ENCODE measurements at places on chromosomes 4 and X. TPM values are rescaled to one million over a fixed set of nuclear protein-coding genes. Genes with fewer than 3 reads are reported as not detected.

GRCh38 chr4:1727117-1728031, 6.1 kb downstream of the TACC3 start:
- DNase-seq: peak; percentile 68

GRCh38 chr4:67393699-67394281, 151.5 kb downstream of the CENPC start:
- peak; percentile 43 for DNase-seq

The OCIAD1 gene
- 139 TPM for total RNA-seq

DNA sequence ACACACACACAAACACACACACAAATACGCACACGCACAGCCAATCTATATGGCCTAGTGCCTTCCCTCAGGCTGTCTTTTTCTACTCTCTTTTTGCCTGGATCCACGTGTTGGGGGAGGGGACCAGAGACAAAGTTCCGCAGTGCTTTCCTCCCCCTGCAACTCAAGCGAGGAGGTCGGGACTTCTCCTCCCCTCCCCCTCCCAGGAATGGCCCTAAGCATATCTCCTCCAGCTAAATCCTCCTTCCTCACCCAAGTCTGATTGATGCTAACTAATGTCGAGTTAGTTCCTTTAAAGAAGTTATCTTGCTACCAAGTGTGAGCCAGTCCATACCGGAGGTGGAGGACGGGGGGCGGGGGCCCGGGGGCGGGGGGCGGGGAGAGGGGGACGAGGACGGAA, 141.2 kb upstream of the ZIC3 start:
- DNase-seq: no peak

DNA sequence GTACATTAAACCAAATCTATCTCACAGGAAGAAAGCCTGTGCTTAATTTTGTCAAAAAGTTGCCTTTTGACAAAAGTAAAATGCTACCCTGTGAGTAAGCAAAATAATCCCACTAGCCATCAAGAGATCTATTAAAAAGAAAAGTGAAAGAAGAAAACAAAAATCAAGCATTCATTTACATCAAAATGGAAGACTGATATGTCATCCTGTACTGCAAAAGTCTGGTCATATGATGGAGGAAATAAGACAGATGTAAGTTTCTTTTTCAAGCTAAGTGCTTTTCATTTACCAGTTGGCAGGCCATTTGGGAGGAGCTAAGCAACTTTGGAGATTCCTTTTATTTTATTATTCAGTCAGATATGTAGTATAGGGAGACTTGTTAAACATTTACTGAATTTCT, 387.4 kb downstream of the SPOCK3 start:
- no peak for DNase-seq

DNA sequence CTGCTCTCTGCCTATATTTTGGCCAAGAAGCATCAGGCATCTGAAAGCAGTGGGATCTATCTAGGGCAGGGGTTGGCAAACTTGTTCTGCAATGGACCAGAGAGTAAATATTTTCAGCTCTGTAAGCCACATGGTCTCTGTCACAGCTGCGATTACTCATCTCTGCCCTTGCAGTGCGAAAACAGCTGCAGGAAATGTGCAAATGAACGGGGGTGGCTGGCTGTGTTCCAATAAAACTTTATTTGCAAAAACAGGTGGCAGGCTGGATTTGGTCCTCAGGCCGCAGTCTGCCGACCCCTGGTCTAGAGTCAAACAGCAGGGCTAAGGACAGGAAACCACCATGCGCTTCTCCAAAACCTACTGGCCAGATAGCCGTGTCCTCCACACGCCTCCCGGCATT, 48.6 kb downstream of the ACOX3 start:
- peak; percentile 73 for DNase-seq

The ENPEP gene
- 9.0 TPM for total RNA-seq

DNA sequence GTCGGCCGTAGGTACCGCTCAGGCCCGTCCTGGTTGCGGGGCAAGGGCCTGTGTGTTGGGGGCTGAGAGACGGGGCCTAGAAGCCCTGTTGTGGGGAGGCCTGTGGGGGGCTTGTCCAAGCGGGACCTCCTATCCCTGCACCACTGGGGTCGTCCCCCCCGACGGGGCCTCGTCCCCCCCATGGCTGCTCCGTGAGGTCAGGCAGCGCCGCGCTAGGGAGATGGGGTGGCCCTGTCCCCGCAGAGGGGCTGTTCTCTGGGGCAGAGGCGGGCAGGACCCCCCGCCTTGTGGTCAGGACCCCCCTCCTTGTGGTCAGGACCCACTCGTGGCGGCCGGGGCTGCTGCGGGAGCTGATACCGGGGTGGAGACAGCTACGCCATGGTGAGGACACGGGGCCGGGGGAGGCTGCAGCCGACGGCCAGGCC, 12.1 kb upstream of the GTPBP6 start:
- no peak for DNase-seq

DNA sequence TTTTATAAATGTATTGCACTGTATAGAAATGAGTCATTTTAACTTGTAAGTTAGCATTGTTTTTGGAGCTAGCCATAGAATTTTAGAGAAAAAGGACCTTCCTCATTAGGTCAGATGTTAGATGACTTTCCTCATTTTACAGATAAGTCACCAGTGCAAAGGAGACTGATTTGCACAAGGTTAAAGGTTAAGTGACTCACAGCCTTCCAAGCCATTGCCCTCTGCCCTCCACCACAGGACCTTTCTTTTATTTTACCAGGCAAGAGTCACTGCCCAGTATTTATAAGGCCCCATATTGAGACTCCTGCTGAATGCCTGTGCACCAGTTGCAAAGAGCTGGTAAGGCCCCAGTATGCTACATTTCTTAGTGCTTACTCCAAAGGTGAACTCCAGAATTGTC, 4.2 kb upstream of the ABCG2 start:
- no peak for DNase-seq

DNA sequence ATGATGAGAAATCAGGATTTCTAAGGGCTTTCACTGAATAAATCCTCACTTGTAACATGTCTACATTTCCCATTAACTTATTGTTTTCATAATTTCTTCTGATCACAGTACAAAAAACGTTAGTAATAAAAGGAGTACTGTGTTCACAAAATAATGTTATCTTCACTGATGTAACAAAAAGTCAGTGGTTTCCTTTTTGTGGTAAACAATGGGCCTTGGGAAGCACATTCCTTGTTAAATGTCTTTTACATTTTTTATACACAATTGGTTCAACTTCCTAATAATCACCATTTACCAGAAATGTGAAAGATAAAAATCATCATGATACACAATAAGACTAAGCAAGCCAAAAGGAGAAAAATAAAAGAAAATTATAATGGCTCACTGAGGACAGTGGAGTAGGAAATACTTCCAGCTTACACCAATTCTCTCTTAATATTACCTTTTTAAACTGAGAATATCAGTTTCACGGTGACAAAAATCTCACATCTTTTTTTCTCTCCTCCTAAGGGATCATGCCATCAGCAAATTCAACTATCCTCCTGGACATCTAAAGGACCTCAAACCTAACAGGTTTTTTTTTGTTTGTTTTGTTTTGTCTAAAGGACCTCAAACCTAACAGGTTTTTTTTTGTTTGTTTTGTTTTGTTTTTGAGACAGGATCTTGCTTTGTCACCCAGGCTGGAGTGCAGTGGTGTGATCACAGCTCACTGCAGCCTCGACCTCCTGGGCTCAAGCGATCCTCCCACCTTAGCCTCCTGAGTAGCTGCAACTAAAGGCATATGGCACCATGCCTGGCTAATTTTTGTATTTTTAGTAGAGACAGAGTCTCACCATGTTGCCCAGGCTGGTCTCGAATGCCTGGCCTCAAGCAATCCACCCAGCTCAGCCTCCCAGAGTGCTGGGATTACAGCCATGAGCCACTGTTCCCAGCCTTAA, 57.3 kb downstream of the FRYL start:
- DNase-seq: no peak

DNA sequence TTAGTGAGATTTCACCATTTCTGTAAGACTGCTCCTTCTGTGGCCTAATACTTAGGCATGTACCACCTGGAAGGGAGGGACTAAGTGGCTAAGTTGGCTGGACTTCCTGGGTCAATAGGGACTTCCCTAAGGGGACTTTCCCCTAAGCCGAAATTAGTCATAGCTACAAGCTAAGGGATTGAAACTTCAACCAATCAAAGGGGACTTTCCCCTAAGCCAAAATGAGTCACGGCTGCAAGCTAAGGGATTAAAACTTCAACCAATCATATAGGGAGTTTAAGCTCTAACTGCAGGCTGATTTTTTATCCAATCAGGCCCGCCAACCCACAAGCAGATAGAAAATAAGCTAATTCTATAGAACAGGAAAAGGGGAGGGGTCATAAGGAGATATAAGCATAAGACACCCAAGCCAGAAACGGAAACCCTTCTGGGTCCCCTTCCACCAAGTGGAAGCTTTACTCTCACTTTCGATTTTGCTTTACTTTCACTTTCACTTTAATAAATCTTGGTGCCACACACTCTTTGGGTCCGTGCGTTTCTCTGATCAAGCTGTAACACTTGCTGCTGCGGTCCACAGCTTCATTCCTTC, 382.8 kb downstream of the KLHL4 start:
- no peak for DNase-seq

GRCh38 chr4:163781726-163782125, 287.2 kb downstream of the TMA16 start:
- no peak for DNase-seq

- DNase-seq: no peak
Observed at GRCh38 chr4:183550345-183551093, 45.7 kb downstream of the ING2 start.

- no peak for DNase-seq
Observed at GRCh38 chr4:99811850-99812249, 4.8 kb upstream of the DAPP1 start.

The TLR2 gene
- total RNA-seq: 40.9 TPM

GRCh38 chr4:61521451-61521850, 321.3 kb downstream of the ADGRL3 start:
- DNase-seq: no peak

DNA sequence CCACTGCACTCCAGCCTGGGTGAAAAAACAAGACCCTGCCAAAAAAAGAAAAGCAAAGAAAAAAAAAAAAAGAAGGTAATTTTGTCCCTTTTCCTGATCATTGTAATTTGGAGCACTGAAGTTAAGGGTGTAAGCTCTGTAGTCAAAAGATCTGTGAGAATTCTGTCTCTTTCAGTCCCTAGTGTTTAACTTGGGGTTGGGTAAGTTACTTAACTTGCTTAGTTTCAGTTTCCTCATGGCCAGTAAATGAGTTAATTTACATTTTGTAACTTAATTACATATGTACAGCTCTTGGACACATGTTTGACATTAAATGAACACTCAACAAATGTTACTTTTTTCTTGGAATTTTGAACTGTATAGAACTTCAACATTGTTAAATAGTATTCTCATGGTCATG, 10.9 kb upstream of the UBE2K start:
- no peak for DNase-seq

GRCh38 chr4:155900381-155900780, 3.1 kb upstream of the TDO2 start:
- no peak for DNase-seq

The NLGN3 gene
- 27.2 TPM for total RNA-seq

DNA sequence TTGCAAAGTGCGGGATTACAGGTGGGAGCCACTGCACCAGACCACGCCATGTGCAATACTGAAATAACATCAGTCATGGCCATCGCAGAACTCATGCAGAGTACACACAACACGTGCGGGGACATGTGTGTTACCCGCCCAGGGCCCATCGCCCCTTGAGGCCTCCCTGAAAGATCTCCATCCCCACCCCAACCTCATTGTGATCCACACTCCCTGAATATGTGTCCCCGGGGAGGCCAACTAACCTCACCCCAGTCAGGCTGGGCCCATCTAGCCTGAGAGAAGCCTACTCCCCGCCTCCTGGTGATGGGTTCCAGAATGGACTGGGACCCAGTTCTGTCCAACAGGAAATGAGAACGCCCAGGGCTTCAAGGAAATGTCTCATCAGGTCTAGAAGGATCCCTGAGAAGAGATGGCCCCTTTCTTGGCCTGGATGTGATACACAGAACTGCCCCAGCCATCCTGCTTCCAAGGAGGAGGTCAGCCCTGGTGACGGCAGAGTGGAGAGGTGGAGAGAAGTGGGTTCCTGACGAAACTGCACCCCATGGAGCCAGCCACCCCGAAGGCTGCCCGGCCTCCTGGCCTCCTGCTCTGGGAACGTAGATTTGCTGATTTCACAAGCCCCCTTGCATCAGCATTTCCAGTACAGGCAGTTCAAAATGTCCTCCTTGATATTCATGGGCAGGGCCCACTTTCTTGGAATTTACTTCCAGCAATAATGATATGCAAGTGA, 22.5 kb upstream of the CLDN24 start:
- DNase-seq: no peak

The FRG1 gene
- total RNA-seq: 39.6 TPM

Data from adrenal gland (tissue), 19 donors.